ENCODE measurements at places on chromosomes 16 and 17.
A peak's percentile ranks its signal among the peaks of the same experiment; 100 is the strongest.

DNA sequence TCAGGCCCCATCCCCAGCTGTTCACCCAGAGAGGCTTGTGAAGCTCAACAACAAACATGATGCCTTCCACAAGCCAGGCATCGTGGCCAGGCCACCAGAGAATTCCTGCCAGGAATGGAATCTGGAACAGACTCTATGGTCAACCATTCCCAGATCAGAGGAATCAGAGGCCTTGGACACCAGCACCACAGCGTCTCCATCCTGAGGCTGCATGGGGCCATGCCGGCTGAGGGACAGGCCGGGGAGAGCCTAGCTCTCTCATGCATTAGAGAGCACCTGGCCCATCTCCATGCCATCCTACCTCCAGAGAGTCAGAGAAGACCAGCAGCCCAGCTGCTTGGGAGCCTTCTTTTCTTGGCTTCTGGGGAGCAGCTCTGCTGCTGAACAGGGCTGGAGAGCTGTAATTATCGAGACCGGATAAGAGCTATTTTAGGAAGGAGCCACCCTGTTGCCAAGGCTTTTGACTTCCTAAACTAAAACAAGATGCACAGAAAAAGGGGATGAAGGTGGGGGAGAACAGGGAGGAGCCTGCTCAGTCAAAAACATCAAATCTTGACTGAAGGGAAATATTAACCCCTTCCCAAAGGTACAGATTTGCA is 24.5 kb upstream of the MTMR4 start:
- no peak for DNase-seq

- DNase-seq, result no peak
Observed at GRCh38 chr16:74622005-74622404, 15.1 kb upstream of the GLG1 start.

DNA sequence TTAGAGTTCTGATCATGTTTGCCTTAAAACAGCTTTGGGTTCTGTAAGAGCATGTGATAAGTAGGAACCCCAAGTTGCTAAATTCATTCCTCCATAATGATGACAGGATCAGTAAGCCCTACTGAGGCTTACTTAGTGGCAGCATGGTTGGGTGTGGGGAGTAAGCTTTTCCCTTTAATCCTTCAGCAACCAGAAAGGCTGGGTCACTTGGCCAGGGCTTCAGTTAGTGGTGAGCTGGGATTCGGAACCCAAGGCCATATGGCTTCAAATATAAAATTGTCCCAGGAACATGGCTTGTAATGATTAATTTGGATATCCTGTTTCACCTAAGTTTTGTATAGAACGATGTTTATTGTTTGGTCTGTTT is 850 bp downstream of the GINS3 start:
- DNase-seq, result peak; percentile 10

DNA sequence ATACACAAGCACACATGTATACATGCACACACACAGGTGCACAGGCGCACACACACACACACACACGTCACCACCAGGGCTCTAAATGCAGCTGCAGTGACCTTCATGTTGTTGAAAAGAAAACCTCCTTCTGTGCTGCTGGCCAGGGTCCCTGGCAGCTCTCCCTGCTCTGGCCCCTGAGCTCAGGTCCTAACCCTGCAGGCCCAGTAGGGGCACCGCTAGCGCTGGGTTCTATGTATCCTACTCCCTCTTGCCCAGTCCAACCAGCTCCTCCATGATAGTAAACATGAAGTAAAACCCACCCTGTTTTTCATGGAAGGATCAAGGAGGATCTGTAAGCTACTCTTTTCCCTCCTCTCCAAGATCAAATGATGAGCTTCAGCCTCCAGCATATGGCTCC is 172.8 kb downstream of the RBFOX3 start:
- no peak for DNase-seq

DNA sequence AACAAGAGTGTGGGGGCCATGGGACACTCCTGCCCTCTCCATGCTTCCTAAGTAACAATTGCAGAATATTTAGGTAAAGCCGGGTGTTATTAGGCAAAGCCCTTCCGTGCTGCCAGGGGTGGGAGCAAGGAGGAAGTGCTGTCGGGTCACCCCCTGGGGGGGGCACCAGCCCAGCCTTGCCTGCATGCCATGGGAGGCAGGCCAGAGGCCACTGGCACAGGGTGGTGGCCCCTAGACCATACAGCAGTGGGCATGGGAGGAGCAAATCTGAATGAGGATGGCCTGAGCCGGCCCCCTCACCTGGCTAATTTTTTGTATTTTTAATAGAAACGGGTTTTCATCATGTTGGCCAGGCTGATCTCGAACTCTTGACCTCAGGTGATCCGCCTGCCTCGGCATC is 355.7 kb upstream of the CDH8 start:
- no peak for DNase-seq

- no peak for DNase-seq
Observed at GRCh38 chr16:69064764-69065313, 40.6 kb upstream of the HAS3 start.

DNA sequence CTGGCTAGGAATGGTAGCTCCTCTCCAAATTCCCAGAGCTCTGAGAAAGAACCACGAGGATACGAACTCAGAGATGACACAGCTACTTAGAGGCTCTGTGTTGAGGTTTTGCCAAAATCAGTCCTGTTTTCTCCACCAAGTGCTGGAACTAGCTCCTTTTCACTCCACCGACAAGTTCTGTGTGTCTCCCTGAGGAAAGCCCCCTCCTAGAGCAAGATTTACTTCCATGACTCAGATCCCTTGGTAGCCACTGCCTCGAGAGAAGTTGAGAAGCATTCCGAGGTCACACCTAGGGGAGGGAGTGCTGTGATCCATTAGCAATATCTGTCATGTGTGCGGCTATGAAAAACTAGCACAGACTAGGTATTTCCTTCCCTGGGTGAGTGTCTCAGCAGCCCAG is 30.6 kb downstream of the IL21R start:
- DNase-seq, result peak; percentile 89

- DNase-seq, result no peak
Observed at GRCh38 chr16:67762385-67762784, 43.3 kb upstream of the GFOD2 start.

DNA sequence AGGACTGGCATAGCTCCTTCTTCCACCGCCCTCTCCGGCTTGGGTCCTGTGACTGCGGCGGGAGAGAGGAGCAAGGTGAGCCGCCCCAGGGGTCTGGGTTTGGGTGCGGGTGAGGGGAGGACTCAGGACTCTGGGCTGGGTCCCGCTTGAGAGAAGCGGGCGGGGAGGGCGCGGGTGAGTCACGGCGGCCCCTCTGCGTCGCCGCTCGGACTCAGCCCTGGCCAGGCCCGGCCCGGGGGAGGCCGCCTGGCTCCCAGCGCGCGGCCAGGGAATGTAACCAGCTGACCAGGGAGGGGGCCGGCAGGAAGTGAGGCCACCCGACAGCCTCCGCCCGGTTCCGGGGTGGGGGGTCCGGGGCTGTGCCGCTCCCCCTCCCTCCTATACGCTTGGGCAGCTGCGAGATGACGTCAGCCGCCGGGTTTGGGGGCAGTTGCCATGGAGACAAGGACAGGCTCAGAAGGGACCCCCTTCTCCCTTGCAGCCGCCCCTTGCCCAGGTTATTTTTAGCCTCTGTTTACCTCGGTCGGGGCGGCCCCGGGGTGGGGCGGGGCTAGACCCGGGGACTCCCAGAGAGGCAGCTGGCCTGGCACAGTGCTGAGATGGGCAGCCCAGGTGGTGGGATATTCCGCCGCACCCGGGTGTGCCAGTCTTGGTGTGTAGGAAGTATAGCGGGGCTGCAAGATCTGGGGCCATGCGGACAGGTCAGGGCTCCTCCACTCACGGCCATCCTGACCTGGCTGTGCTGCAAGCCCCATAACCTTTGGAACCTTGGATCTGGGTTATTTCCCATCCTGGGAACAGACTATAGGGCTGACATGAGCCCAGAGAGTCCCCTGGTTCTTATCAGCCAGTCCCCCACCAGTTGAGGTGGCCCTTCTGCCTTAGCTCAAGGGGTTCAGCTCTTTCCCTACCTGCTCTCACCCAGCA is 1.6 kb downstream of the RIPOR1 start:
- peak; percentile 57 for DNase-seq

DNA sequence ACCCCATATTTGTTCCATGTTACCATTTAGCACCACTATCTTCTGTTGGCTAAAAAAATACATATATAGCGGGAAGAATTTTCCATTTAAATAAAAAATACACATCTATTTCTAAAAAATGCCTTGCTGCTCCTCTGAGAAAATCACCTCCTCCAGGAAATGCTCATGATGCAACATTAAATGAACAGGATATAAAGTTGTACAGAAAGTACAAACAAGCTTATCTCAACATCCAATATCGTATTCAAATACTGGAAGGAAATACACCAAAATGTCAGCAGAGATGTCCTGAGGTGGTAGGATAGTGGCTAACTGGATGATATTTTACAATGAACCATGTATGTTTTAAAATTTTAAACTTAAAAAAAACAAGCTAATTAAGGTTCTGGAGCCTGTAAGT is 21.3 kb downstream of the GNA13 start:
- no peak for DNase-seq

GRCh38 chr16:9013508-9013864 is 49.8 kb upstream of the USP7 start:
- DNase-seq, result no peak

- peak; percentile 70 for DNase-seq
Observed at GRCh38 chr17:35726127-35726952, 5.1 kb upstream of the RASL10B start.

DNA sequence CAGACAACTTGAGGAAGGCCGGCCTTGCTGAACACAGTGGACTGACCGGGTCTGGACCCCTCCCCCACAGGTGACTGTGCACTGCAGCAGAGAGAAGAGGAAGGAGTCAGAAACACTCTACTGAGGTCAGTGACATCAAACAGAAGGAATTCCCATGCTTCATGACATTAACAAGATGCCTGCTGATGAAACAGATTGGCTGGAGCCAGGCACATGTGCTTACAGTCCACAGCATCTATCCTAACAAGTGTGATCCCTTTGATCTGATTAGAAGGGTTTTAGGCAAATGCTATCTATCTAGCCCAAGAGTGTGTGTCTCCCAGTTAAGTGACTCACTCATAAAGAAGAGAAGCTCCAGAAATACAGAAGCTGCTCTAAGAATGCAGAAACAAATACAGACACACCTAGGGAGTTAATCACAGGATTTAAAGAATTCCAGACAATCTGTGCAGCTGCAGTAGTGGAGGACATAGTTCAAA is 90.2 kb downstream of the SYCE1L start:
- peak; percentile 91 for DNase-seq

DNA sequence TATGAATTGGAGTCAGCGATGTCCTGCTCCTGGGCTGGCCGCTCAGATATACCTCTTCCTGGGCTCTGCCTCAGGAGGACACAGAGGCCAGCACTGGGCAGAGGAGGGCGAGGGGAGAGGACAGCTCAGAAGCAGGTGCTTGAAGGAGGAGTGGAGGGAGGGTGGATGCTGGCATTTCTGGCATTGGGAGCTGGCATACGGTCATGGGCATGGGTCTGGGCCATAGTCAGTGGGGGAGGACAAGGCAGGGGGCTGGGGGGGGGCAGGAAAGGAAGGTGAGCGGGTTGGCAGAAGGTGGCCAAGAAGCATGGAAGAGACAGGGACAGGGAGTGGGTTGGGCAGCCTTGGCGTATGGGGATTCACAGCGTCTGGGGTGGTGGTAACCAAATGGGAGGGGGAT is 16.7 kb upstream of the RAP1GAP2 start:
- DNase-seq, result no peak

DNA sequence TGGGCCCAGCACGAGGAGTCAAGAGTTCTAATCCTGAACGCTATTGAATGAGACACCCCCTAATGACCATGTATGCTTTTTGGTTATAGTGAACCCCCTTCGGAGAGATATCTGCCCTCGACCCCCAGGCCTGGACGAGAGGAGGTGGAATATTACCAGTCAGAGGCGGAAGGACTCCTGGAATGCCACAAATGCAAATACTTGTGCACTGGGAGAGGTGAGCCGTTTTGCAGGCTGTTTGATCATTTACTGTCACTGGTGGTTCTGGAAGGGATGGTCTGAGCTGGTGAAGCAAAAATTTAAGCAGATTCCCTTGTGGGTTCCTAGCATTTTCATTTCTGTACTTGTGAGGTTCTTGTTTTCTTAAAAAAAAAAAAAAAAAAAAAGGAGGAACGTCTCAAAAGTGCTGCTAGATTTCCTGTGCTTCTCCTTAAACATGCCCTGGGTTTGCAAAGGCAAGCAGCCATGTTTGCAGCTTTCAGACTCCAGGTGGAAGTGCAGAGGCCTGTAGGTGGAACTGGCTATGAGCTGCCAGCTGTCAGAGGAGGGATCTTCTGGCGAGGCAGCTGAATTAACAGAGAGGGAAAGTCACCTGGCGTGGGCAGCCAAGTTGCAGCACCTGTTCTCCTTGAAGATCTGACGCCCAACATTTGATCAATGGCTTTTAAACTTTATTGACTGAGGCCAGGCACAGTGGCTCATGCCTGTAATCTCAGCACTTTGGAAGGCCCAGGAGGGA is 3.5 kb downstream of the MARVELD3 start:
- DNase-seq, result no peak

DNA sequence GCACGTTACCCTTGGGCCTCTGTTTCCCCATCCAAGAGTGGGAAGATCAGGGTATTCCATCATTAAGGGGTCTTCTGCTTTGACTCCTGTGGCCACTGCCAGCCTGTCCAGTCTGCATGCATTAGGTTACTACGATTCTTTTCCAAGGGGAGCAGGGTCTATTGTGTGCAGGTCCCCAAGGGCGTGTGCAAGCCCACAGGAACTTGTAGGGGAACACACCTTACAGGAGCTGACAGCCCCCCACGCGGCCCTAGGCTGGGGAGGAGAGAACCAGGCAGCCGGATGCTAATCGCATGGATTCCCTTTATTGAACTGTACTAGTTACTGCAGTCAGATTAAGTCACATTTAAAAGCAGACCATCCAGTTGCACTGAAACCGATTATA is 116.7 kb downstream of the C16orf78 start:
- DNase-seq, result no peak

- DNase-seq, result no peak
Observed at GRCh38 chr17:41986634-41987033, 20.0 kb downstream of the CNP start.

GRCh38 chr16:8667492-8667891 is 6.9 kb upstream of the ABAT start:
- DNase-seq, result no peak

GRCh38 chr17:17129466-17129865 is 76.7 kb downstream of the PLD6 start:
- DNase-seq, result no peak

- DNase-seq, result peak; percentile 38
Observed at GRCh38 chr16:68452176-68452575, 3.9 kb upstream of the SMPD3 start.

GRCh38 chr16:79047337-79047736 is 553.2 kb downstream of the MAF start:
- no peak for DNase-seq

DNA sequence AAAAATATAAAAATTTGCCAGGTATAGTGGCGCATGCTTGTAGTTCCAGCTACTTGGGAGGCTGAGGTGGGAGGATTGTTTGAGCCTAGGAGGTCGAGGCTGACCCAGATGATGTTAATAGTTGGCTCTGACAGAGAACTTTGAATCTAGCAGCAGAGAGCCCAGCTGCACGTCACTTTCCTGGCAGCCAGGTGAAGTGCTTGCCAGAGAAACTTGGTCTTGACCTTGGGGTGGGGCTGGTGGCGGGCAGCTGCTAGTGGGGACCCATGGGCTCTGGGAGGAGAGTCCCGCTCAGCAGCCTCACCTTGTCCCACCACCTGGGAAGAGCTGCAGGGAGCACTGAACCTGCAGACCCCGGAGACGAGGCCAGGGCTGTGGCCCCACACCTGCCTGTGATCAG is 3.1 kb upstream of the C16orf74 start:
- no peak for DNase-seq
